ENCODE measurements at places on chromosomes 12 and 14.

DNA sequence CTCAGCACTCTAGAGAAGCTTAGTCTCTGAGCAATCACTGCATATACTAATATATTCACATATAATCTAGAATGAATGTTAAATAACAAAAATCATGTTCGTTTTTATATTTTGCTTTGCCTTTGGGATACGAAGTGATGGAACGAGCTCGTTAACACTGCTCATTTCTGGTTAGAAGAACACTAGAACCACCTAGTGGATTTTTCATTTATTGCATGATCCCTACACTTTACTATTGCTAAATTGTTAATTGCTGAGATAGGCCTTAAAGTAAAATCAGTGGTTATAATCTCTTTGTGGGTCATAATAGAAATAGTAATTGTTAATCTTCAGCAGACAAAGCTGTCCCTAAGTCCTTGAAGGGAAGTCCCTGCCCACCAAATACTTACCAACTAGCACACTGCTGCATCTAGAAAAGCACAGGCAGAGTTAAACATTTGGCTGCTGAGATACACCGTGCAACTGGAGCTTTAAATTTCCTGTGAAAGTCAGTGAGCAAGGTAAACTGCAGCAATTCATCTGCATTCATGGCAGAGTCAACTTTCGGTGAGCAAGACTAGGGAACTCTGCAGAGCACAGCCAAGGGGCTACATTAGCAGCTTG, 353.7 kb downstream of the APAF1 start:
- DNase-seq, result peak; percentile 40

DNA sequence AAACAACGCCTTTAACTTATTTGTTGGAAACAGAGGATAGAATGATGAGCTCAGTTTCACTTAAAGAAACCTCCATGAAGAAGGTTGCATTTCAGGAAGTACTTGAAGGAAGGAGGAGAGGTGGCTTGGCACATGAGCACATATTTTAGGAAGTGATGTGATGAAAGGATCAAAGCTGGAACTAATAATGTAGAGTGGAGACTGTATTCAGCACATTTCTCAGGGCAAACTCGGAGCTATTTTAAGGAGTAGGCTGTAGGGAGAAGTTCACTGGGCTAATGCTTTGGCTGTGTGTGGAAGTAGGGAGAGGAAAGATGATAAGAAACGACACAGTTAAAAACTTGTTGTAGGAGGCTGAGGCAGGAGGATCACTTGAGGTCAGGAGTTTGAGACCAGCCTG, 272.8 kb downstream of the AKAP6 start:
- no peak for DNase-seq

GRCh38 chr12:108514468-108514972, 557 bp upstream of the FICD start:
- no peak for DNase-seq

DNA sequence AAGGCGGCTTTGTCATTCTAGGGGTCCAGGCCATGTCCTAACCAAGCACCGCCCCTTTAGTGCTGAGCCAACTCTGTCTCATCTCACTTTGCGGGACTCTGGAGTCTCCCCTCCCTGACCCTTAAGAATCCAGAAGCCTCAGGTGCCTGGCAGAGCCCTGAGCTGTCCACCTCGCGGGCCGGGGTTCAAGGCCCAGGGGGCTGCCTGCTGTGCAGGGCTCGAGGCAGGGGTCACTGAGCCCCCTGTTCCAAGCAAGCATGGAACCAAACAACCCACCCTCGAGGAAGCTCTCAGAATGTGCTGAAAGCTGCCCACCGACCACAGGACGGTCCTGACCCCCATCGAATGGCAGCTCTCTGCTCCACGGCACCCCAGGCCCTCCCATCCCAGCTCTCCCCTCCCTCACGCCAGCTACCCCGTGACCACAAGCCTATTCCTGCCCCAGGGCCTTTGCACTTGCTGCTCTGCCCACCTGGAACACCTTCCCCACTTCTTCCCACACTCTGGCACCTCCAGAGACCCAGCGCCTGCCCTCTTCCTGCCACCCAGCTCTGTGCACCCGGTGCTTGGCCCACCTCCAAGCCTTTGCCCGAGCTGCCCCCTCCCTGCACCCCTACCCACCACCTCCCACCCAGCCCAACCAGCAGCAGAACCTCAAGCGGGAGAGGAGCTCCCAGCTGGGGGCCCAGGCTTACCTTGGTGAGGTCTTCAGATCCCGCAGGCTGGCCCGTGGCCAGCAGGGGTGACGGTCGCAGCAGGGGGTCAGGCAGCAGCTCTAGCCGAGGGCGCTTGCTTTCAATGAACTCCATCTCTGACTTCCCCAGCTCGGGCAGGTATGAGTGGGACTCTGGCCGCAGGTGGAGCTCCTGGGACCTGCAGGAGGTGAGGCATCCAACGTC, 84.3 kb downstream of the NCOR2 start:
- DNase-seq, result no peak

GRCh38 chr14:58129208-58129607, 22.8 kb downstream of the ARMH4 start:
- DNase-seq, result no peak

GRCh38 chr12:85152311-85152729, 116.2 kb downstream of the LRRIQ1 start:
- no peak for DNase-seq

DNA sequence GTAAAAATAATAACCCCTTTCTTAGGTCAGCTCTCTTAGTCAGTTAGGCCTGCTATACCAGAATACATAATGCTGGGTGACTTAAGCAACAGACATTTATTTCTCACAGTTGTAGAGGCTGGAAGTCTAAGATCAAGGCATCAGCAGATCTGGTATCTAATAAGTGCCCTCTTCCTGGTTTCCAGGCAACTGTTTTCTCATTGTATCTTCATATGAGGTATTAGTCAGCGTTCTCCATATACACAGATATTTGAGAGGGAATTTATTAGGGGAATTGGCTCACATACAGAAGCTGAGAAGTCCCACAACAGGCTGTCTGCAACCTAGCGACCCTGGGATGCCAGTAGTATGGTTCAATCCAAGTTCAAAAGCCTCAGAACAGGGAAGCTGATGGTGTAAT, 896.0 kb downstream of the GALC start:
- no peak for DNase-seq

DNA sequence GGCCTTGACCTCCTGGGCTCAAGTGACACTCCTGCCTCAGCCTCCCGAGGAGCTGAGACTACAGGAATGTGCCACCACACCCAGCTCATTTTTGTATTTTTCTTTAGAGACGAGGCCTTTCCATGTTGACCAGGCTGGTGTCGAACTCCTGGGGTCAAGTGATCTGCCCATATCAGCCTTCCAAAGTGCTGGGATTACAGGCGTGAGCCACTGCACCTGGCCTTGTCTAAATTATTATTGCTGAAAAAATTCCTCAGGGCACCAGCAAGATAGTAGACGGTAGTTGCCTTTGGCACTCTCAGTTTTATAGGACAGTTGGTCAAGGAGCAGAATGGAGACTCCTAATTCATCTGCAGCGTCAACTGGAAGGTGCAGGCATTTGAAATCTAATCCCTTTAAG, 2.5 kb upstream of the AICDA start:
- no peak for DNase-seq

- DNase-seq, result no peak
These were observed 52.9 kb upstream of the BCL2L14 start for GRCh38 chr12:12017798-12018197.

DNA sequence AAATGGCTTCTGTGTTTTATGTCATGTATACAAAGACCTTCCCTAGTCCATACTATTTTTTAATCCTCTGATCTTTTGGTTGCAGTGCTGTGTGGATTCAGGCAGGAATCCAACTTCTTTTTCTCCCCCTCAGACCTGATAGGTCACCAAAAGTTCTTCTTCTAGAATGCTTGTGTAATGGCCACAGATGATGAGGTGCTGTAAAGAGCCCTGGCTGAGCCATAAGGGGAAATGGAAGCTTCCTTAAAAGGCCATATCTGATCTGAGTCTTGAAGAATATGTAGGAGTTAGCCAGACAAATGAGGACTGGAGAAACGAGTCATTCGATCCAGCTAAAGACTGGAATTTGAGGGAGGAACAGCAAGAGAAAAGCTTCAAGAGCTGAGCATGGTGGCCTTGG, 353.9 kb downstream of the PCNX1 start:
- no peak for DNase-seq

GRCh38 chr12:96398424-96399119, 1.7 kb downstream of the CDK17 start:
- no peak for DNase-seq

DNA sequence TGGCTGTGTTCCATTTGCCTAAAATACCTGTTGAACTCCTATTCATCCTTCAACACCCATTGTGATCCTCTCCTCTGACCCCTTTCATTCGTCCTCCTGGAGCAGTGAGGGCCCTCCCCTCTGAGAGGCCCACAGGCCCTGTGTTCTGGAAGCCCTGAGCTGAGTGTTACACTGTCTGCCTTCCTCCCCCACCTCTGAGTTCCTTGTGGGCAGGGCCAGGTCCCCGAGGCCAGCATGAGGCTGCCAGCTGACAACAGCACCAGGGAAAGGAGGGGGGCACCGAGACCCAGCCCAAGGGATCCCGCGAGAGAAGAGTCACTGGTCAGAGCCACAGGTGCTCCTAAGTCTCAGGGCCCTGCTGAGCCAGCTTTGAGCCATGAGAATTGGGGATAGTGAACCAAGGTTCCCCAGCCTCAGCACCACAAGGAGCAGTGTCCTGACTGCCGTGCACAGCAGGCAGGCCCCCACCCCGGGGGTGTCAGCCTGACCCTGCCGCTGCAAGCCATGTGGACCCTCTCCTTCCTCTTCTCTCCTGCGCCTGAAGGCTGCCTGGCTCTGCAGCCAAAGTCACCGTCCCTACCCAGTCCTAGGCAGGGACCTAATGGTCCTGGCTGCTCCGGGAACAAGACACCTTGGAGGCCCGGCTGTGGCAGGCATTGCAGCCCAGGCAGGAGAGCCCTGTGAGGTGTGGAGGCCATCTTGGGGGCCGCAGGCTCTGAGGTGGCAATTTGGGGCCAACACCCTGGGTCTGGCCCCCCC, 52.5 kb downstream of the BEGAIN start:
- DNase-seq, result no peak

DNA sequence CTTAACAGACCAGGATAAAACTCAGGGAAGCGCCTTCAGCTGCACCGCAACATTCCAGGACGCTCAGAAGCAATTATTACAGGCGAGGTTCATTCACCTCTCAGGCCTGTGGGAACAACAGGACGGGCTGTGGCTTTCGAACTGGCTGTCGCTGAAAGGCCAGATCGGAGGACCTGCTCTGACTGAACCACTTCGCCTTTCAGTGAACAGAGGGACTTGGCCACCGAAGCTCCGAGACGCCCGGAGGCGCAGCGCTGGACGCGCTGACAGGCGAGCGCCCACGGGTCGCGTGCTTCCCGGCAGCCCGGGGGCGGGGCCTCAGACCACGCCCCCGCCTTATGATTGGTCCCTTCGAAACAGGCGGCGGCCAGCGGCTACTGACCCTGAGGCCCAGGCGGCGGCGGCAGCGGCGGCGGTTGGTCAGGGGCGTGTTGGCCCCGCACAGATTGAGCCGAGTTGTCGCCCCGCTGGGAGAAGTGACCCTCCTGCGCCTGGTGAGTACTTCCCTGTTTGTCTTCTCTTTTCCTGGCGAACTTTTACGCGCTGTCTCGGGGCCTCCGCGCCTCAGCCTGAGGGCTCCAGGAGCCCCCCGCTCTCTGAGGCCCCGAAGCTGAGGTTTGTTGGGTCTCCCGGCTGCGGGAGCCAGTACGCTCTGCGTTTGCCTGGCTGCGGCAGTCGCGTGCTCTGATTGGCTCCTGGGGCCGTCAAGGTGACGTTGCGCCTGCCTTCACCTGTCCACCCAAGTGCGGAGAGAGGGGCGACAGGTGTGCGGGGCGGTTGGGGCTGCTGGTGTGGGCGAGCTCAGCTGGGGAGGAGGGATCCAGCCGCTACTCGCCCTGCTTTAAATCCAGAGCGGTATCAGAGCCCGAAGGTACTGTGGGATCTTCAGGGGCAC, at the start of gene GAS2L3:
GAS2L3 (plus strand) TSS at position 393 of the 895 bp plus-strand sequence. CDS start 21,221 bp downstream, outside the sequence.
- no peak for DNase-seq

GRCh38 chr14:73943083-73943482, 6.8 kb downstream of the FAM161B start:
- no peak for DNase-seq

DNA sequence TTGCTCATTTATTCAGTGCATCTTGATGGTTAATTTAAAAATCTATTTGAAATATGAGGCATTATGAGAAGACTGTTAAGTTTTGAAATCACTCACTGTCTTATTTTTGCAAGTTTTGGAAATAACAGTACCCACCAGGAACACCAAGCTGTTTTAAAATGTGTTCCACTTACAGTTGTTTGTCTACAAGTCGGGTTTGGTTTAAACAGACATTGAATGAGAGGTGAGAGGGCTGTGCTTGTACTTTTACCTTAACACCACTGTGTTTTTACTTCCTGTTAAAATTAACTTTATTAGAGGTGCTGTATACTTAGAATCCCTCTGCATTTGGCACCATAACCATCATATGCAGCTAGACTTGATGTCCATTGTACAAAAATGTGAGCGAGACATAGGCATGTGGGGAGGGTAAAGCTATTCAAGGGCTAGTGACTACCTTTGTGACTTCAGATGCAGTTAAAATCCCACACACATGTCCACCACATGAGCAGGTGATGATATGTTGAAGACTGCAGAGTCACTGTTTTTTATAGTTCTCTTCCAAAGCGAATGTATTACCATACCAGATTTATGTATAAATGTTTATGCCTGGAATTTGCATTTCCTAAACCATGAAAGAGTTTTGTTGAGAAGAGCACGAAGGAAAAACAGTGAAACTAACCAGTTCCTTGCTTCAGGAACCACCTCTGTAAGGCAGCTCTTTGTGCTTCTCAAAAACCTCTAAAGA, 12.9 kb downstream of the ELK3 start:
- DNase-seq, result no peak

- DNase-seq, result no peak
These were observed 184.3 kb upstream of the RTL1 start for GRCh38 chr14:101087614-101088394.

DNA sequence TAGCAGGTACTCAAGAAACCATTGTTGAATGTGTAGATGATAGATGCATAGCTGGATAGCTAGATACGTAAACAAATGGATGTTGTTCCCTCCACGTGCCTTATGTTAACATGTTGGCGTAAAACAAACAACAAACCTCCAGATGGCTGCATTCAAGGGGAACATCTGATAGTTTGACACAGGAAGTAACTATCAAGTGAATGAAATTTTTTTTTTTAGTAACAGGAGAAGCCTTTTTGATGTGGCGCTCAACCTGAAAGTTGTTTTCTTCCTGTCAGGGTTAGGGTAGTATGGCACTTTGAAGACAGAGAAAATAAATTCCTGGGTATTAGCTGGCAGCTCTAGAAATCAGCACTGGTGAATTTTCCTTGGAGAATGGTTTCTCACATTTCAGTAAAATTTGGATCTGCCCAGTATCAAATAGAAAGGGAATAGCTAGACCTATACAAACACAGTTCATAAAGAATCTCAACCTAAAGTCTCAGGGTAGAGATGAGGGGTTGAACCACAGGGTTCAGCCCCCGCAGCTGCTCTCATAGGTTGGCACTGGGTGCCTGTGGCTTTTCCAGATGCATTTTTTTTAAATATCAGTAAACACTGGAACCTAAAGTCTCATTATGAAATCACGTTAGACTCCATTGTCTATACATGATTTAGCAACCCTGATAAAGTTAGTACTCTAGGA, 18.8 kb upstream of the RAP1B start:
- DNase-seq, result no peak

- no peak for DNase-seq
These were observed 90.2 kb downstream of the PPP1R12A start for GRCh38 chr12:79844693-79845092.

- no peak for DNase-seq
These were observed 15.6 kb downstream of the DGKA start for GRCh38 chr12:55946553-55946952.
